ENCODE measurements at places on chromosomes 6 and 20.

DNA sequence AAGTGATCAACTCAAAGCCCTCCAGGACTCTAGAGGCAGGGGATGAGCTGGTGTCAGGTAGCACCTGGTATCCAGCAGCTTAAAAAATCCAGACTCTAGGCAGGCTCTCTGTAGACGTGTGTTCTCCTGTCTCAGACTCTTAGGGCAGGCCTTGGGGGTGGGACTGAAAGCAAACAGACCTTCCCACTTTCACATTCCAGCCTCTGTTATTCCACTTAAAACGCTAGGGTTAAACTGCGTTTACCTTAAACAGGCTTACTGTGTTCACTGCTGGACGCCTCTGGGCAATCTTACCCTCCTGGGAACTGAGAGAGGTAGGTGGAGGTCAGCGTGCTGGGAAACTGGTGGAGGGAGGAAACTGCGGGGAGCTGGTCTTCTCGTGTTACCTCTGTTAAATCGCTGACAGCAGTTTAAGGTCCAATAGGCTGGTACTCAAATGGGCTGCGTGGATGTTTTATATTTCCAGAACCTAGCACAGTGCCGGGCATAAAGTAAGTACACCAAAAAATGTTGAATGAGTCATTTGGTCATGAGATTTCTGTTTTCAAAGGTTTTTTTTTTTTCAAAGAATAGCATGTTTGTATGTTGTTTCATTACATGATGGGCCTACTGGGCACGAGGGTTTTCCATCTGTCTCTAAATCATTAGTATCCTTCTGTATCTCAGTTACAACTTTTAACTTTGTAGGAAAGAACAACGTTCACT, at the start of gene GCNT2:
Gene GCNT2 (plus strand): TSS at position 248 of the 705 bp plus-strand sequence. CDS start 7,561 bp downstream, outside the sequence.
- DNase-seq, result peak; percentile 96

GRCh38 chr6:166001359-166001758, 166.3 kb downstream of the TBXT start:
- no peak for DNase-seq

GRCh38 chr6:133467982-133468380, 226.8 kb downstream of the EYA4 start:
- DNase-seq, result no peak

DNA sequence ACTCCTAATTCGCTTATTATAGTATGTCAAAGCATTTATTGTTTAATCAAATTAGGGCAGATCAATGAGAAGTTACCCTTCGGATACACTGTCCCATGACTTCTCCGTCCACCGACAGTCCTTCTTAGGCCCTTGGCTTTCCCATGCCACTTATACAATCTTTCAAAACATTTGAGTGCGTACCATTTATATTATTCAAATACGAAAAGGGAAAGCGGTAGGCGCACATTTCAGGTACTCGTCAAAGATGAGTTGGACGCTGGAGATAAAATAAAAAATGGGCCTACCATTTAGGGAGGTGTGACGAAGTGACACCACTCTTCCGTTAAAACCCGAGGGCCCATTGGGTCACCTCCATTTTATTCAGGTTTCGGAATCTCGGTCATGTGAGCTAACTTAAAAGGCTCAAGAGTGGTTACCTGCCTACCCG, 542 bp upstream of the AFG1L start:
- no peak for DNase-seq

- no peak for DNase-seq
Observed at GRCh38 chr6:166904101-166904746, 52.1 kb downstream of the RNASET2 start.

GRCh38 chr6:65707126-65707826, at the start of gene EYS:
Gene EYS (minus strand): TSS chr6:65707226. CDS start chr6:65495410, 211,816 bp downstream.
- DNase-seq, result peak; percentile 15

DNA sequence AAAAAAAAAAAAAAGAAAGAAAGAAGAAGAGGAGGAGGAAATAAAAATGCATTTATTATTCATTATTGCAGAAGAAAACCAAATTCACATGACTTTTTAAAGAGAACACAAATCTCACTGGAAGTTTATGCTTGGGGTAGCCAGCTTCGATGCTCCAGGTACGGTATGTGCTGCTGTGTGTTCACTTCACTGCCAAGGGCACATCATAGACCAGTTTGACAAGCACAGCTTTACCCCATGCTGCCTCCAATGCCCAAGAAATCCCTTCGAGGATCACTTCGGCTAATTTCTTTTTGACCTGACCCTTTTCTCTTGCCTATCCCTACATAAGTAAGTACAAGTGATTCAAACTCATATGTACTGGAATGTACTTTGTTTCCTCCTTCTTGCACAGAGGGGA, 41.9 kb upstream of the RBM24 start:
- DNase-seq, result no peak

- no peak for DNase-seq
Observed at GRCh38 chr20:45306431-45306982, at the start of gene RBPJL. Gene RBPJL (plus strand): TSS chr20:45306840. CDS start chr20:45306923, 83 bp downstream.

All from foreskin keratinocyte (primary cell).